Mesothelial cell of epicardium (in vitro differentiated cells): ENCODE measurements at places on chromosomes 2 and 18.

DNA sequence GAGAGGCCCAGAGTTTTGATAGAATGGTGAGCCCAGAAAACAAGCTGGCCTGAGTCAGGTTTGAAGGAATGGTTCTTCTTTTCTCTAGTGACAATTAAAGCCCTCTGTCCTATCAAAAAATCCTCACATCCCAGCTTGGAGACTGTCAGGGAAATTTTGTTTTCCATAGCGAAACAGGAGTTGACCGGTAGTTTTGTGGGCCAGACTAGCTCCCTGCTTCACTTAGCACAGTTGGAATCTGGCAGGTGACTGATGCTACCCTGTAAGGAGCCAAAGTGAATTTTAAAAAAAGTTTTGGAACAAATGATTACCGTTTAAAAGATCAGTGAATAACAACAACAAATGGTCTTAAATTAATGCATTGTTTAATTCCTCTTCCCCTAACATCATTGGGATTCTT is 6.7 kb downstream of the NAB1 start:
- DNase-seq: no peak

DNA sequence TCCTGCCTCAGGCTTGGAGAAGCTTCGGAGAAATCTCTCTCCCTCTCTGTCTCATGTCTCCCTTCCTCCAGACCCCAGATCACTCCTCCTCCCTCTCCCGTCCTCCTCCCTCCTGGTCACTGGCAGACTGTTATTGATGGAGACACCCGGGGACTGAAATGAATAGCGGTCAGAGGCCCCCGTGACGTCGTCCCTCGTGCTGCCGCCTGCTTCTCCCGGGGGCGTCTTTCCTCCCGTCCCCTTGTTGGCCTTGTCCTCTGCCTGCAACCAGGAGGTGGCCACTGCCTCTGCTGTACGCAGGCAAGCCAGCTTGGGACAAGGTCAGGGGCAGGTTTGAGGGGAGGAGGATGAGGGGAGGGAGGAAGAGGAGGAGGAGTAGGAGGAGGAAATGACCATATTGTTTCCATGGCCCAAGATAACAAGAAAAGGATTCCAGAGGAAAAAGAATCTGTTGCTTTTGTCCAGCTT is 78.2 kb downstream of the CELF4 start:
- no peak for DNase-seq

DNA sequence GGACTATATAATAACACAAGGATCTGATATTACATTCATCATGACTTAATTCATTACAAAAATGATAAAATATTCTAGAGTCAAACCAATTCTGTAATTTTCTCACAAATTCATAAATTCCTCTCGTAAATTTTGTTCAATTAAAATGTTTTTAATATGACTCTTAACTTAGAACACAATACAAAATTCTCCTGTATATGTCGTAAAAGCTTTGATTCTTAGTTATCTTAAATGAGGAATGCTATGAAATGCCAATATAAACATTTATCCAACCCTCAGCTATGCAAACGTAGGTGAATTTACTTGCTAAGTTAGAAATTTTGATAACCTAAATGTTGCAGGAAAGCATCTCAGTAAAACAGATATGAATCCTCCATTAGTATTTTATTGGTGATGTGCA is 28.9 kb downstream of the ARHGAP15 start:
- DNase-seq: no peak

- DNase-seq: no peak
Measured at GRCh38 chr2:67500541-67500940, 103.4 kb downstream of the ETAA1 start.

DNA sequence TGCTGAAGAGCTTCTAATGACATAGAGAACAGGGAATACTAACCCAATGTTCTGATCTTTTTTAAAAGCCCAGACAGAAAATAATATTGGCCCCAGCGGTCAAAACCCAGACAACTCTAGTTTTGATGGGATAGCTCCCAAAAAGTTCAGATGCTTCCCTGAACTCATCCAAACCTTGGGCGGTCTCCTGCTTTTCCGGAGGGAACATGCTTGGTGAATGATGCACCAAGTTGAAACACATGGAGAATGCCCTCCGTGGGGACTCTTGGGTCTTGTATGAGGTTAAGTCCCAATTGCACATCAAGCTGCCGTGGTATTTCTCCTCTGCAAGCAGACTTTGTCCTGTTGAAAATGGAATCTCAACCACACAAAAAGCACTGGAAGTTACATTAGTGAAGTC is 120.7 kb upstream of the CTAGE1 start:
- no peak for DNase-seq

GRCh38 chr2:69615969-69616368 is 27.6 kb downstream of the AAK1 start:
- no peak for DNase-seq

DNA sequence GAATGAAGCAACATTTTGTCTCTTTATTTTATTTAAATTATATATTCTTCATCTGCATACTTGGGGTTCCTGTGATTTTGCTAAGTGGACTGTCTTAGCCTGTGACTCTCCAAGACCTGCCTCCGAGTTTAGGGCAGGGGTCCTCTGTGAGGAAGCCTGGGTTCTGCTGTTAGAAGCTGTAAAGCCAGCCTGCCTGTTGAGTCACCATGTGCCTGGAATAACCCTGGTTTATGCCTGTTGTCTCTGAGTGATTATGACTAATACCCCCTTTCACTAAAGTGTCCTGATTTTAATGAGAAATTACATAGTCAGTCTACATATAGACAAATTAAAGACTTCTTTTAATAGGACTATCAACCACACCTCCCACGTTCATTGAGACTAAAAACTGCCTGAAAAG is 369.1 kb downstream of the ZNF521 start:
- no peak for DNase-seq

DNA sequence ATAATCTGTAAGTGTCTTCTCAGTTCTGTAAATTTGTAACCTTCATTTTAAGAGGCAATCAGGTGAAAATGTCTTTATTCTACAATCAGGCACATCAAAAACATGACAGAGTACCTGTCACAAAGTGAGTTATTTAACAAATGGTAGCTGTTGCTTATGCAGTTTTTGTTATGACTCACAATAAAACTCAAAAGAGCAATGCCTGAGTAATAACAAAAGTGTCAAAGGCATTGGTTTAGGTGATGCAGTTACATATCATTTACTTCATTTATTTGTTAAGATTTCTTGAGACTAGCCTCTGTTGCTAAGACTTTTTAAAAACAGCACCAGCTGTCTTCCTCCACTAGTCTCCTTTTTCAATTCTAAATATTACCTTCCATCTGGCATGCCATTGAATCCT is 177.8 kb downstream of the KIAA1328 start:
- no peak for DNase-seq

DNA sequence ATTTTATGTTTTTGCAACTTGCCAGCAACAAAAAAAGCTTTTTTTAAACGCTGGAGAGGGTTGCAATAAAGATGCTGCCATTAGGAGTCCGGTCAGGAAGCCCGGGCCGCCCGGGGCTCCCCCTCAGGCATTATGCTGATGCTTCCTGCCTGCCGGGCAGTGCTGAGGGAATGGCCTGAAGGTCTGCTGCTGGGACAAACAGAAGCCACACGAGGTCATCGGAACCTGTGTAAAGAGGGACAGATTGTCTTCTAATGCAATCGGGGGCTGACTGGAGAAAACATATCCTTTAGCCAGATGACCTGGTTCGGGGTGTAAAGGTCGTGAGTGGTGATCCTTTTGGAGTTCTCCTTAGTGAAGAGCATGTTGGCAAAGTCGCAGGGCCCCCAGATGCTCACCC is 2.3 kb downstream of the IMPA2 start:
- no peak for DNase-seq

DNA sequence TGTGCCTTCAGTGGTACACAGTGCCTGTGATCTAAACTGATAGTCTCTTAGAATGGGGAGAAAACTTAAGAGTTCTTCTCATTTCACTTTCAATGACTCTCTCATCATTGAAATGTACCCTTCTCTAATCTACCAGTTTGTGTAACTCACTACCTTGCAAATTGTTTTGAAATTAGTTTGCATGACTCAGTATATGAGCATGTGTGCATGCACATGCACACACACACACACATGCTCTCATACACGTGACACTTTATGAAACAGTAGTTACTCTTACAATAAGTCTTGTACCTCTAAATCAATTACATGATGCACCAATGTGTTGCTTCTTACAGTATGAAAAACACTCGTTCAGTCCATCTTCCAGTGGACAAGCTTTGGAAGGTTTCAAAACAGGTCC is 10.6 kb downstream of the LYPD6B start:
- DNase-seq: no peak

DNA sequence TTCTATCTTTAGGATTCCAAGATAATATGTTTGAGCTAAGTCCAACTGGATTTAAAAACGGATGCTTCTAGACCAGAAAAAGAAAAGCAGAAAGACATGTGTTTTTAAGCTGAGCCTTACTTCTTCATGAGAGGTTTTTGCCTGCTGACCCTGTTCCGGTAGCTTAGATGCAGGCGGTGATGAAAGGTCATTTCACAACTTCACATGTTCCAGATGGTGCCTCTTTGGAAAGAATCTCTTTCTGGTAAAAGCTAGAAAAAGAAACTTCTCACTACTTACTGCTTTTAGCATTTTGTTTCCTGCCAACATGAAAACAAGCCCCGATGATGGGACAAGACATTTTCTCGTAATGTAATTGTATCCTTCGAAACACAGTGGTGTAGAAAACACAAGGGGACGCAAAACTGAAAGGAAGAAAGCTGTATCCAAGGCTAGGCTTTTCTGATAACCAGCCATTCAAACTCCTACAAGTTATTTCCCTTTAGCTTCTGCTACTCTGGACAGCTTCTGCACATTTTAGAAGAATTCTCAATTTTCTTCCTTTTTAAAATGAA is 407.3 kb upstream of the LYPD1 start:
- no peak for DNase-seq

DNA sequence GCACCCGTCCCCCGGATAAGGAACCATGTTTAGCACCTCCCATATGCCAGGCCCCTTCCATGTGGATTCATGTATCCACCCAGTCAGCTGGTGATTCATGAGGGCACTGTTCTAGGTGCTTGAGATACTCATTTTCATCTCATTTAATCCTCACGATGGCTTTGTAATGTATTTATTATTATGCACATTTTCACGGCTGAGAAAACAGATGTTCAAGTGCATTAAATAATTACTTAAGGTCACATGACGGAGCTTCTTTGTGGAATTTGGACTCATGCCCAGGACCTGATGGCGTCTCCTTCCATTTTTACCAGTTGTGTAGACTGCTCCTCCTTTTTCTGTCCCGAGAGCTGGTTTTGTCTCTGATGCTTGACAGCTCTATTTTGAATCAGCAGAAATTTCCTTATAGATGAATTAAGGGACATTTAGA is 72.2 kb upstream of the RBM44 start:
- no peak for DNase-seq

DNA sequence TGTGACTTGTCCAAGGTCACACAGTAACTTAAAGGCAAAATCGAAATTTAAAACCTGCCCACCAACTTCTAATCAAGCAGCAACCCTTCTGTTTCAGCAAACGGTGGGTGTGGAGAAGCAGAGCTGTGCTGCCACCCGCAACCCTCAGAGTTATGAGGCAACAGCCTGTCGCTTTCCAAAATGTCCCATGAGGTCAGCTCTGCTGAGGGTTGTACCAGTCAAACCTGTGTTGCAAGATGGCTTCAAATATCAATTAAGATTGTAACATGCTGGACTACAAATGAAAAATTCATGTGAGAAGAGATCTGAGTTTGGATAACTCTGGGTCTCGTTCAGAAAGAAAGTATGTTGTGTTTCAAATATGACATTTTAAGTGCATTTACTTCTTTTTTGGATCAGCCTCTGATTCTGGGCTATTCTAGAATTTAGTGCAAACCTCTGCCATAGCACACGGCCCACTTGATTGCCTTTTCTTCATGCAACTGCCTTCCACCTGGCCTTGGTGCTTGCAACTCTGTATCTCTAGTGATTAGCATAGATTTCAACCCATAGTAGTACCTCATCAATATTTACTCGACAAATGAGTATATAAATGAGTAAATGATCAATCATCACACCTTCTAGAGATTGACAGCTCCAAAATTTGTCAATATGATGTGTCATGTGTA is 69.3 kb downstream of the TIMM21 start:
- no peak for DNase-seq

- DNase-seq: no peak
Measured at GRCh38 chr2:85716346-85716914, 22.3 kb downstream of the GNLY start.

DNA sequence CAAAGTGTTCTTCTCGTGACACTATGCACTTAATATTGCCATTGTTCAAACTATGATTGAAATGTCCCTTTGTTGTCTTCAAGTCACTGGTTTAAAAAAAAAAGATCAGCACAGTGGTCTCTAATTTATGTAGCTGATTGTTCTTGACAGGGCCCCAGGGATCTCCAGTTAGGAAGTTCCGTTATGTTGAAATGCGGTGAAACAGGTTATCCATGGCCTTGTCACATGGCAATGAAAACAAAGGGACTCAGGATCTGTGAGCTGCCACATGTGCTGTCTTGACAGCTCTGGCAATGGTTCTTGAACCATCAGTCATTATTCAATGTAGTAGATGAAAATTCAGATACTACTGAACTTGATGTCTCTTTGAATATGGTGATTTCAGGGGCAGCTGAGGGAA is 147.4 kb downstream of the SETBP1 start:
- no peak for DNase-seq

DNA sequence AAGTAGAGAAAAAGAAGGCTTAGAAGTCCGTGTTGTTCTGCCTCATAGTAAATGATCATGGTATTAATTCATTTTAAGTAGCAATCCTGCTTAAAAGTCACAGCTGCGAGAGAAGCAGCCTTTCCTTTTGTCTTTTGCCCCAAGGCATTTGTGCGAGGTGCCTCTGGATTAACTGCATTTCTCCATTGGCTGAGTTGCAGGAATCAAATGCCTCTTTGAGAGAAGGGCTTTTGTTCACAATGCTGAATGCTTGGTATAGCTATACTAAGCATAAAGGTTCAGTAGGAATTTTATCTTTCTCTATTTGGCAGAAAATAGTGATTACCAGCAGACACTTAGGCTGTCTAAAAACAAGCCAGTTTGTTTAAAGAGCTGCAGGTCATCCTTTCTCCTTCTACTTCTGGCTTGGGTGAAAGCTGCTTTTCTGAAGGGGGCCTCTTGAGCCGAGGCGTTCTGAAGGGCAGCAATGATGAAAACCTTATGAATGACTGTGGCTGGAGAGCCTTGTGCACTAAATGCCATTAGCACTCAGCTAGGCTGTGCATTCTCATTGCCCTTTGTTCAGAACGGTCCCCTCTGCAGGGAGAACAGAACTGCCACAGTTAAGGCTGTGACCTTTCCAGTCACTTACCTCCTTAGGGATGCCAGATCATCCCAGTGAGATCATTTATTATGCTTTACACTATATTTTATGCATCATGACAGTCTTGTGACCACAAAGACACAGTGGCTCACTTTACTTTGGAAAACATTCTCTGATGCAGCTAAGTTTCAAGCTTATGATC is 68.8 kb upstream of the TMEM87B start:
- no peak for DNase-seq

- no peak for DNase-seq
Measured at GRCh38 chr2:239368321-239368720, 32.5 kb downstream of the HDAC4 start.
